ENCODE measurements at places on chromosomes 7 and 10. TPM values are rescaled to one million over a fixed set of nuclear protein-coding genes. Genes with fewer than 3 reads are reported as not detected.

Gene HIBADH
- 36.4 TPM for total RNA-seq

Gene TMEM236
- 0.04 TPM for total RNA-seq

Gene HOXA9
- total RNA-seq: not detected

Gene PRKCQ
- total RNA-seq: not detected

Gene SPDYE2B
- not detected for total RNA-seq

Gene SVOPL
- not detected for total RNA-seq

Gene BUB3
- 183 TPM for total RNA-seq

- DNase-seq: no peak
Measured at GRCh38 chr7:137146012-137146455, 197.5 kb downstream of the PTN start.

DNA sequence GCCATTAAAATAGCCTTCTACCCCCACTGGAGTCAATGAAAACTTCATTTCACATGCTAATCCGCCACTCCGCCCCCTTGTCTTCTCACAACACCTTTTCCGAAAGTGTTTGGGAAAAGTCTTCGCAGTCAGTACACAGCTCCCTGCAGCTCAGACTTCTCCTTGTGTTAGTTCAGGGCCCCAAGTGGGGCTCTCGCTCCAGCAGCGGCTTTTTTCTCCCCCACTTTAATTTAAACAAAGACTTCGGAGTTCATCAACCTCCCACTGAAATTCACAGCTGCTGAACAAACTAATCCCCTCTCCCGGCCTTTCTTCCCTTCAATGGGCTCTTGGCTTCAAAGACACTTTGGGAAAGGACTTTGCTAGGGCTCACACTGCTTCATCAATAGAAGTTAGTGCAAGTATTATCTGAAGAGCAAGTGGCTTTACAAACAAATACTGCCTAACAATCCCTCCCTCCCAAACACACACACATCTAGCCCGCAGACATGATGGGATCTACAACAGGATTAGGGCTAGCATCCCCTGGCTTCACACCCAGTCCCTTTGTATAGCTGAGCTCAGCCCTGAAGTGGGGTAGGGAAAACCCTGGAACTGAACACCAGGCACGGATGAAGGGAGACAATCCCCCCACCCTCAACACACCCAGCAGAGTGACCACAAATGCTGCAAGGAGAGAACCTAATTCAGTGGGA lies 23.1 kb downstream of the WNT8B start:
- DNase-seq: no peak

GRCh38 chr7:81267508-81267907 lies 348.7 kb upstream of the SEMA3C start:
- no peak for DNase-seq

- DNase-seq: peak; percentile 46
Measured at GRCh38 chr7:36391436-36392198, 2.0 kb downstream of the ANLN start.

- no peak for DNase-seq
Measured at GRCh38 chr10:122642726-122643605, 56.7 kb downstream of the C10orf120 start.

GRCh38 chr7:122412883-122413282 lies 108.3 kb upstream of the FEZF1 start:
- DNase-seq: no peak

GRCh38 chr10:79131836-79132631 lies 63.3 kb downstream of the ZMIZ1 start:
- DNase-seq: no peak

DNA sequence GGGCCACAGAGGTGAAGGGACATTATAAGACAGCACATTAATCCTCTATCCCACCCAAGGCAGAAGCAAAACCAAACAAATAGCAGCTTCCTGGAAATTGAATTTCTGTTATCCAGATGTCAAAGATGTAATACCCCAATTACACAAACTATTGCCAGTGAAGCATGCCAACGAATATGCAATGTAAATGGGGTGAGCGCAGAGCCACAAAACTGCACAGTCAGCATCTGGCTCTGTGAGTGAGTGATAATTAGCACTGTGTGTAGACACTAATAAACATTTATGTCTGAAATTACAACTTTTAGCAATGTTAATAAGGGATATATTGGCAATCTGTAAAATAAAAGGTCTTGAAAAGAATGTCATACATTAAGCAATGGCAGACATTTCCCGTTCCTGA lies 3.2 kb downstream of the BEND7 start:
- no peak for DNase-seq

- DNase-seq: no peak
Measured at GRCh38 chr7:23184709-23185359, 3.0 kb downstream of the NUP42 start.

- DNase-seq: no peak
Measured at GRCh38 chr10:69718951-69719350, 82.8 kb upstream of the COL13A1 start.

GRCh38 chr7:87328281-87328680 lies 17.2 kb upstream of the CROT start:
- DNase-seq: peak; percentile 67
